ENCODE measurements at places on chromosomes 1 and 21.
A peak's percentile ranks its signal among the peaks of the same experiment; 100 is the strongest.

- DNase-seq = no peak
Observed at GRCh38 chr1:239025997-239026694, 360.2 kb upstream of the CHRM3 start.

GRCh38 chr1:111731956-111732355 is 7.2 kb downstream of the INKA2 start:
- DNase-seq = no peak

DNA sequence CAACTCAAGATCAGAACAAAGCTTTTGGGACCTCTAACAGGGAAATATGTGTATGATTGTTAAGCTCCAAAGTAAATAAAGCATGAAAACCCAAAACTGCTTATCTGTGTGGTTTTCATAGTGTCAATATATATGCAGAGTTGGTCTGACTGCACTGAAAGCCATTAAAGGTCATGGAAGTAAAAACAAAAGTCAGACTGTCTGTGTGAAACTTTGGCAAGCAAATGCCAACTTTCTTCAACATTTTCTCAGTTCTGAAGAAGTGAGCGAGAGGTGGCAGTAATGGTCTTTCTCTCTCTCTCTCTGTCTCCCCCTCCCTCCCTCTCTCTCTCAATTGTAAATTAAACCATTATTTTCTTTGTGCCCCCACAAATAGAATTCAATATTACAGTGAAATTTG is 100.1 kb upstream of the S1PR1 start:
- DNase-seq = peak; percentile 15

- DNase-seq = no peak
Observed at GRCh38 chr1:204260601-204261197, 46.9 kb upstream of the GOLT1A start.

GRCh38 chr1:246199086-246199645 is 307.9 kb downstream of the SMYD3 start:
- DNase-seq = peak; percentile 4

GRCh38 chr1:160168609-160169369 is 17.4 kb downstream of the ATP1A4 start:
- no peak for DNase-seq

- DNase-seq = no peak
Observed at GRCh38 chr1:92459871-92460320, 26.8 kb downstream of the GFI1 start.

DNA sequence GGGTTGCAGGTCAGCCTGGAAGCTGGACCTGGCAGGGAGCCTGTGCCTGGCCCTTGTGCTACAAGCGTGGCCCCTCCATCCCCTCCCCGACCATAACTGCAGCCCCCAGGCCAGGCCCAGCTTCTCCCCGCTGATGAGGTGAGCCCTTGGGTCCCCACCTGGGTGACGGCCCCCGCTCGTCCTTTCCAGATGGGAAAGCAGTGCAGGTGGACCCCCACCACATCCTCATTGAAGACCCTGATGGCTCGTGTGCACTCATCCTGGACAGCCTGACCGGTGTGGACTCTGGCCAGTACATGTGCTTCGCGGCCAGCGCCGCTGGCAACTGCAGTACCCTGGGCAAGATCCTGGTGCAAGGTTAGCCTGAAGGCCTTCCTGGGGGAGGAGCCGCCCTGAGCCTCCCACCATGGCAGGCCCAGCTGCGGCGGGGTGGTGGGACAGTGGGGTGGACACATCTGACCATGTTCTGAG is 56.9 kb downstream of the TRIM11 start:
- DNase-seq = no peak

GRCh38 chr21:44876849-44877575 is 3.5 kb upstream of the PTTG1IP start:
- no peak for DNase-seq

DNA sequence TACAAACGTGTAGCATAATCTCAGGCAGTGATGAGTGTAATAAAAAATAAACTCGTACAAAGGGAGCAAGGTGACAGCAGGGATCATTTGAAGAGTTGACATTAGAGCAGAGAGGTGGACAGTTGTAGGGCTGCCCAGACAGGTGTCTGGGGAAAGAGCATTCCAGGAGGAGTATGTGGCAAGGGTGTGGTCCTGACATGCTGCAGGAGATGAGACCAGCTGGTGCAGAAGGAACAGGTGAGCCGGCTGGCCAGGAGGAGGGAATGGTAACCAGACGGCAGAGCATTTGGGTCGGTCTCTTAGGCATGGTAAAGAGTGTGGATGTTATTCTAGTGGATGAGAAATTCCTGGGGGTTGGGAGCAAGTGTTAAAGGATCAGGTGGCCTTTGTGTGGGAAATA is 306.3 kb downstream of the LMX1A start:
- no peak for DNase-seq

- DNase-seq = peak; percentile 72
Observed at GRCh38 chr1:155513300-155513916, 49.2 kb downstream of the ASH1L start.

DNA sequence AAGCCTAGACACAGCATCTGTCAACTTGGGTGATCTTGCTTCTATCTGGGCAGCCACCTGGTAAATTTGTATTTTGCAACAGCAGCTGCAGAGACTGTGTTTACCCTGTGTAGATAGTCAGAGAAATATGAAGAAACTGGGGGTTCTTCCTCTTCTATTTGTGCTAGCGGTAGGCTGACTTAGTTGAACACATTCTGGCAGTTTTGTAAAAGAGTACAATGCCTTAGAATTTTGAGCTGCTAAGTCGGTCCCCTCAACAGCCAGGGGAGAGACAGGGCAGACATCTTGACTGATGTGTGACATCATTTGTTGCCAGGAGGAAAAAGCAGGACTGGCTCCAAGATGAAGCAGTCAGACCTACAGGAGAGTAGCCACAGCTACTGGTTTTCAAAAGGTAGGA is 53.7 kb downstream of the KCNJ6 start:
- DNase-seq = peak; percentile 33

DNA sequence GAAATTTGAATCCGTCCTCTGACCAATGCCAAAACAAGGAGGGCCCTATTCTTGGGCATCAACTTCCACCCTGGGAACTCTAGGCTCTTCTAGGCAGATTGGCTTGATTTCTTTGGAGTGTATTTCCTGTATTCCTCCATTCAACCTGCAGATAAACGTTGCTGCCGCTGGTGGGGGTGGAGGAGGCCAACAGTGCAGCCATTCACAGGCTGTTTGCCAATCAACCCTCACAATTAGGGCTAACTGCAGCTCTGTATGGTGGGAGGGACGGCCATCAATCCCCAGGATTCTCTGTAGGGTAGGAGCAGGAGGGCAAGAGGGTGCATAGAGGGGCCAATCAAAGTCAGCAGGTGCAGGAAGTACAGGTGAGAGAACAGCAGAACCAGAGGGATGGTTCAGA is 273.1 kb upstream of the PROX1 start:
- DNase-seq = no peak

DNA sequence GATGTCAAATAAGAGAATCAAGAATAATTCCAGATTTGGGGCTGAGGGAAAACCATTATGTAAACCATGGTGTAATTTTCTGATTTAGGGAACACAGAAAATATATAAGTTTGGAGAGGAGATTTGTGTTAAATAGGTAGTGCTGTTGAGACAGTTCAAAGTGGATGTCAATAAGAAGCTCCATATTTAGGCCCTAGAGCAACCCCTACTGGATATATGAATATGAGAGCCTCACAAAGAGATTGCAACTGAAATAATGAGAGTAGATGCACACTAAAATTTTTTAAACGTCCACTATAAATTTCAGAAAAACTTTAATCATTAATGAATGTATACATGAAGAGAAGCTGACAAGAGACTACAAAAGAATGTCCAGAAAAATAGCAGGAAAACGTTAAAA is 1447.8 kb upstream of the PRMT6 start:
- peak; percentile 30 for DNase-seq

GRCh38 chr1:239816081-239816782 is 275.5 kb upstream of the FMN2 start:
- peak; percentile 80 for DNase-seq

- DNase-seq = no peak
Observed at GRCh38 chr1:156486421-156487344, 13.9 kb downstream of the MEF2D start.

DNA sequence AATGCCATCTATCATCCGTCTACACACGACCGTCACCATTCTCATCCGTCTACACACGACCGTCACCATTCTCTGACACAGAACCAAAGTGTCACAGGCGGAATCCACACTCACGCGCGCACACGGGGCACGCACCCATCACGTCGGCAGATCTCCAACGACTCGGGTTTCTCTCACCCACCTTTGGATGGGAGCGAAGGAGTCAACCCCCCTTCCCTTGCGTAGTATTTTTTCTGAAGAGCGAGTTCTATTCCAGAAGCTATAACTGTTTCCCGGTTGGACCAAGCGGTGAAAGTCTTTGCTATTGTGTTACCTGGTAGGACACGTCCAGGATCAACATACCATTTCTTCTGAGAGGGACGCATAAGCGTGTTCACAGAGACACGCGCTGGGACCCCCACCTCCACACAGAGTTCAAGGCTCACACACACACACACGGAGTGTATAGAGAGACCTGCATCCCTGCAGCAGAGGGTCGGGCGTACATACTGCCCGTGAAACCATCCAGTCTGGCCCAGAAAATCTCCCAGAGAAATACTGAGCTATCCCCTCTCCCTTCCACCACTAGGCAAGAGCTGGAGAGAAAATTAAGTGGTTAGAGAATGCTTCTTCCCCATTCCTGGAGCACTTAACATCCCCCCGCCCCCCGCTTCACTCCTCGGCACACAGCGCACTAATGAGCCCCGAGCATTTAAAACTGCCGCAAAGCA is 741 bp downstream of the DUSP10 start:
- peak; percentile 57 for DNase-seq

- no peak for DNase-seq
Observed at GRCh38 chr1:119341372-119341947, 27.1 kb upstream of the HAO2 start.

DNA sequence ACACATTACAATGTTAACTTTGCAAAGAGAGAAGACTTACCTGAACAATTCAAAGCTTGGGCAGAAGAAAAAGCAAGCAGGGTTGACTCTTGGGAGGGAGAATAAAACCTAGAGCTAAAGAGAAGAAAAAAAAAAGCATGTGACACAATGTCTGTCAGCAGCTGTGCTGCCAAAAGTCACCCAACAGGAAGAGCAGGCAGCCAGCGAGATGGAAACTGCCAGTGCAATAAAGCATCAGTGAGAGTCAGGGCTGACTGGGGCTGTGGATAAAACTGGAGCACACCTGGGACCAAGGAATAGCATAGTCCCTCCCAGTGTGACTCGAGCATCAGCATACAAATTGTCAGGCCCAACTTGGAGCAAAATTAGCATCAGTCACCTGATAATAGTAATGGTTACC is 65.0 kb upstream of the SLC22A15 start:
- DNase-seq = no peak

- DNase-seq = no peak
Observed at GRCh38 chr1:37901191-37901892, 42.0 kb upstream of the MTF1 start.

GRCh38 chr1:156310962-156311361 is 11.9 kb upstream of the VHLL start:
- no peak for DNase-seq

GRCh38 chr1:167708940-167709389 is 12.8 kb upstream of the MPZL1 start:
- peak; percentile 83 for DNase-seq

DNA sequence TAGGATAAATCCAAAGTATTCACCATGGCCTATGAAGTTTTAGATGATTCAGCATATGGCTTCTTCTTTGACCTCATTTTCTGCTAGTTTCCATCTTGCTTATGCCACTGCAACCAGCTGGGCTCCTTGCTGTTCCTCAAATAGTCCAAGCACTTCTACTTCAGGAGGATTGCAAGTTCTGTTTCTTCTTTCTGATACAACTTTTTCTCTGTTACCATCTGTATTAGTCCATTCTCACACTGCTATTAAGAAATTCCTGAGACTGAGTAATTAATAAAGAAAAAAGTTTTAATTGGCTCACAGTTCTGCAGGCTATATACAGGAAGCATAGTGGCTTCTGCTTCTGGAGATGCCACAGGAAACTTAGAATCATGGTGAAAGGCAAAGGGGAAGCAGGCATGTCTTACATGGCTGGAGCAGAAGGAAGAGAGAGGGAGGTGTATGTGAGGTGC is 20.3 kb downstream of the PTGS2 start:
- no peak for DNase-seq

GRCh38 chr1:26450908-26451307 is 18.8 kb downstream of the DHDDS start:
- DNase-seq = no peak

- peak; percentile 10 for DNase-seq
Observed at GRCh38 chr1:15618655-15619525, 1.6 kb downstream of the DDI2 start.

GRCh38 chr21:15259824-15260223 is 195.0 kb upstream of the NRIP1 start:
- no peak for DNase-seq

GRCh38 chr1:171431994-171432393 is 53.3 kb upstream of the PRRC2C start:
- no peak for DNase-seq

DNA sequence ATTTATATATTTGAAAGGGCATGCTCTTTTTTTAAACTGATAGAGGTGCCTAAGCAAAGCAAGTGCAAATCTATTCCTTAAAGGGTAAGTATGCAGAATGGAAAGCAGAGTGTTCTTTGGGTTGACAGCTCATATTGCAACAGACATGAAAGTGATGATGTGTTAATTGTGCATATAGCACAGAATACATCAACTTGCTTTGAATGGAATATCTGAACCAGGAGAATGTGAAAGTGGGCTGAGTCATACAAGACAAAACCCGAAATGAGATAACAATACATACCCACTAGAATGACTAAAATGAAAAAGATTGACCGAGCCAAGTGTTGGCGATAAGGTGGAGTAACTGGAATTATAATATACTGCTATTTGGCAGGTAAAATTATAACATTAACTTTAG is 4.3 kb downstream of the CR1 start:
- DNase-seq = no peak

DNA sequence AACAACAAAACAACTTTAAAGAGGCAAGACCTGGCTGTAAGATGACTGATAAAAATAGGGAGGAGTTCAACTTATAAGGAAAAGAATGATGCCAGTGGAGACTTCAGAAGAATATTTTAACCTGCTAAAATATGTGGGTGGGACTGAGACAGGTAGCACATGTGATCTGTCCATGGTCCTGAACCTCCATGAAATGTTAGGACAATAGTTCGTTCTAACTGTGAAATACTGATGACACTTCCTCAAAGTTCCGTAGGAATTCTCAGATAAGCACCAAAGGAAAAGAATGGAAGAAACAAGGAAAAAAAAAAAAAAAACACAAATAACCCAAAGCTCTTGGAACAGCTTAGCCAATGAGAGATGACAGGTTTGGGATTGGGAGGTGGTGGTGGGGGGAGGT is 44.7 kb downstream of the CDC42BPA start:
- peak; percentile 30 for DNase-seq

DNA sequence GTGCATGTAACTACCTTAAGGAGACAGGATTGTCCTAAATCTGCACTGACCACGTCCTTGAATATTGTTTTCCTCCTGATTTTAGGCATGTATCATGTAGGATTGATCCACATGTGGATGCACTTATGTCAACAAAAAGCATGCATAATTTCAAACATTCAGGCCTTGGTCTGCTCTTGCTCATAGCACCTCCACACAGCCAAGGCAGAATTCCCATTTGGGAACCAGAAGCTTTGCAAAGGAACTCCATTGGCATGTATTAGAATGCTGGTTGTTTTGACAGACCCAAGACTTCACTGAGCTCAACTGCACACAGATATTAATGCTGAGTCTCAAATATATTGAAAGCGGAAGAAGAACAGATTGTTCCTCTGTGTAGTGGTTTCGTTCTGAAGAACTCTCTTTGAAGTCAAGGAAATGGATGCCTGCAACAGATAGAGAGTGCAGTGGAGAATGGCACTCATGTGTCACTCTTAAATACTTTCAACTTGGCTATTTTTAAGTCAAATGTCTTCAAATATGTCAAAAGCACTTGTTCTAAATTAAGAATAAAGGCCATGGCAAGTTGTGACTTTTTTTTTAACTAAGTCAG is 387.6 kb downstream of the LTN1 start:
- DNase-seq = no peak

All from fibroblast of skin of back (primary cell).